ENCODE measurements at places on chromosomes 5 and 9. TPM values are rescaled to one million over a fixed set of nuclear protein-coding genes. Genes with fewer than 3 reads are reported as not detected.

IL4 gene
- not detected for total RNA-seq

DNA sequence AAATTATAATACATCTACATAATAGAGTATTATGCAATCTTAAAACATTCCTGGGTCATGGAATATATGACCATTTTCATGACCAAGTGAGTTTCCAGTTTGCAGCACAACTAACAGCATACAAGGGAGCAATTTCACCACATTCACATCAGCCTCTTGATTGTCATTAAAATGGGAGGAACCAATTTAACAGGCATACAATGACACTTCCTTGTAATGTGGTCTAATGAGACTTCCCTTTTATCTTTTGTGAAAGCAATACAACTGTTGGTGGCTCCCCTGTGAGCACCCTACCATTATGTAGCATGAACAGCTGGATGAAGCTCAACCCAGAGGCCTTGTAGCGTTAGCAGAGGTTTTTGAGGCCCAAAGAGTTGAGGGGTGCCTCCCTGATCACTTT, 13.6 kb upstream of the TMOD1 start:
- DNase-seq = no peak

DNA sequence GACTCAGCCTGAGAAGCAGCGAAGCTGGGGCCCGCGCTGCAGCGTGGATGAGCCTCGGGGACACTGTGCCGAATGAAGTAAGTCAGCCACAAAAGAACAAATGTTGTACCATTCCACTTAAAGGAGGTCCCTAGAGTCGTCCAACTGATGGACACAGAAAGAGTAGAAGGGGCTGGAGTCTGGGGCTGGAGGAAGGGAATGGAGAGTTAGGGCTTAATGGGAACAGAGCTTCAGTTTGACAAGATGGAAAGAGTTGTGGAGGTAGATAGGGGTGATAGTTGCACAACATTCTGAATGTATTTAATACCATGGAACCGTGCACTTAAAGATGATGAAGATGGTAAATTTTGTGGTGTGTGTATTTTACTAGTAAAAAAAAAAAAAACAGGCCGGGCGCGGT, 119.9 kb downstream of the EHMT1 start:
- no peak for DNase-seq

DNA sequence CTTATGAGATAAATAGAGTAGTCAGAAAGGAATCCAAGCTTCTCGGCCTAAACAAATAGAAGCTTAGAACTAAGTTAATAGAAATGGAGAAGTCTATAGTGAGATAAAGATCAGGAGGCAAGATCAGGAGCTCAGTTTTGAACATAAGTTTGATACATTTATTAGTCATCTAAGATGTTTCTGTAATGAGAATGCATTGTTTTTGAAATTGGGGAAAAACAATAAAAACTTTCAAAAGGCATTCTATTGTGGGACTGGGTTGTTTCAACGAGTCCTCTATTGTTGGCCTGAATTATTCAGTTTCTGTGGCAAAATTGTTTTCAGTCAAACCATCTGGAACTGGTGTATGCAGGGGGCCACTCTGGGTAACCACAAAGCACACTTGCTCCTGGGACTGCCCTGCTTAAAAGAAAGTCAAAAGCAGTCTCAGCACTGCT, 181.0 kb upstream of the CLINT1 start:
- DNase-seq = no peak

DNA sequence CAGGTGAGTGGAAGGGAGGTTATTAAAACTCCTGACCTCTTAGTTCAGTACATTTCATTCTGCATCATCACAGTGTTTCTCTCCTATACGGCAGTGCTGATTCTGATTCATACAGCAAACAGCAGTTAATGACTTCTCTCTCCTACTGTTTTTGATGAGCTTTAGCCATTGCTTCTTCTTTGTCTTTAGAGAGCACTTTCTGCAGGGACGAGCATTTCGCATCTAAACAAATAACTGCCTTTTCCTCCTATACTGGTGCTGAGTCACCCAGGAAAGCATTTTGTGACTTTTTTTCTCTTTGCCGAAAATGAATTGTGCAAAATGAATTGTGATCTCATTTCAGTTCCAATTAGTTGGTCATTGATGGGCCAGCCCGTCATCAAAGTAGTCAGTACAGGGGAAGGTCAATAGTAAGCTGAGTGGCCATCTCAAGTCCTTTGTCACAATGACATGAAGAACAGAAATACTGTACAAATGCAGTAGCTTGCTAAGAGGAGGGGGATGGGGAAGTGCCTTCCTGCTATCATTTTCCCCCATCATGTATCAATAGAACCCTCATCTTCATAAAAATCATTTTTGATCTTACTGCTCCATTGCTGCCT, 98.5 kb downstream of the INSYN2B start:
- no peak for DNase-seq

LCN12 gene
- 3.4 TPM for total RNA-seq

DNA sequence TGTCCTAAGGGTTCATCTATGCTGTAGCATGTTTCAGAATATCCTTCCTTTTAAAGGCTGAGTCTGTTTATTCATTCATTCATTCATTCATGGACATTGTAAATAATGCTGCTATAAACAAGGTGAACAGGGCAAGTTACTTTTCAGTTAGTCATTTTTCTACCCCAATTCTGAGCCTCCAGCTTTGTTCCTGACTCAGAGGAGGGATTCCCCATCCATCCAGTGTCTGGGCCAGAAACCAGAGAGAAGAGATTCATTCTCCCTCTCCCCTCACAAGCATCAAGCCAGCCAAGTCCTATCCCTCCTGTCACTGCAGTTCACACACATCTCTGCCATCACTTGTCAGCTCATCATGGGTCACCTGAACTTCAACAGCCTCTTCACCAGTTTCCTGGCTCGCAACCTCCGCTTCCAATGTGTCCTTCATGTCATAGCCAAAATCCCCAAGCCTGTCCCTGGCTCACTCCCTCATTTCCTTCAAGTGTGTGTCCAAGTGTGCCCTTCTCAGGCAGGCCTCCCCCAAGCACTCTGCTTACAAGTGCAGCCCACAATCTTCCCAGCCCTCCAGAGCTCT, 203.0 kb downstream of the TTLL11 start:
- DNase-seq = no peak
